Activated CD8-positive, alpha-beta memory T cell treated with anti-CD3 and anti-CD28 coated beads for 48 hours (primary cell): ENCODE measurements at places on chromosomes 13 and 19.
A peak's percentile ranks its signal among the peaks of the same experiment; 100 is the strongest.

GRCh38 chr13:58343076-58343475 lies 711.5 kb downstream of the PCDH17 start:
- DNase-seq = no peak

DNA sequence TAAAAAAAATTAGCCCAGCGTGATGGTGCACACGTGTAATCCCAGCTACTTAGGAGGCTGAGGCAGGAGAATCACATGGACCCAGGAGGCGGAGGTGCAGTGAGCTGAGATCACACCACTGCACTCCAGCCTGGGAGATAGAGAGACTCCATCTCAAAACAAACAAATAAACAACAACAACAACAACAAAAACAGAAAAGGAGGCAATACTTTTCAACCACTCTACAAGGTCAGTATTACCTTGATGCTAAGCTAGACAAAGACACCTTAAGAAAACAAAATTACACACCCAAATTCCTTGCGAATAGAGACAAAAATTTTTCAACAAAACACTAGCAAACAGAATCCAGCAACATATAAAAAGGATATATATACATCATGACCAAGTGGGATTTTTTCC lies 39.7 kb downstream of the PEPD start:
- no peak for DNase-seq

- DNase-seq = no peak
Observed at GRCh38 chr19:30092721-30093569, 150.9 kb downstream of the URI1 start.

- no peak for DNase-seq
Observed at GRCh38 chr19:23410155-23410554, 14.9 kb upstream of the ZNF91 start.

GRCh38 chr19:18390065-18390907 lies 4.3 kb downstream of the GDF15 start:
- no peak for DNase-seq

DNA sequence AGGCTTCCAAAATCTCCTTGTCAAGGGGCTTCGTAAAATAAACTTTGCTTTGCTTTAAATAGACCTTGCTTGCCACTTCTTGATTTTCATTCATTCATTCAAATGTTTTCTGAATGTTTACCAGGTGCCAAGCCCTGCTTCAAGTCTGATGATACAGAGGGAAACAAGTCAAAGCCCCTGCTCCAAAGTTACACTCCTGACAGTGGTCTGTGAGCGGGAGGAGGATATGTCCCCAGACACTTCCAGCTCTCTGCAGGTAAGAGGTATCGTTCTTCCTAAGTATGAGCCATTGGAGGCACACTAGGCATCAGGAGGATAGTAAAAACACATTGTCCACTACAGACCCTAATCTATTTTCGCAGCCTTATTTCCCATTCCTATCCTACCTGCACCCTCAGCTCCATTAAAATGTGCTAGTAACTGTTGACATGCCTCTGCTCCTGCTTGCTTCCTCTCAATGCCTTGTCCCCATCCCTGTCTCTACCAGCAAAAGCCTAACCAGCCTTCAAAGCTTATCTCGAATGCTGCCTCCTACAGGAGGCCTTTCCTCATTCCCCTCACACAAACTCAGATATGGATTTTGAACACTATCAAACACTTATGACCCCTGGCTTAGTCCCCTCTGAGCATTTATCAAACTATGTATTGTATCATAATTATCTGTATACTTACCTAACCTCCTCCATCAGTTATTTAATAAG lies 6.2 kb upstream of the WBP4 start:
- DNase-seq = no peak

- DNase-seq = no peak
Observed at GRCh38 chr19:53131085-53131590, 1.6 kb downstream of the ZNF415 start.

- no peak for DNase-seq
Observed at GRCh38 chr19:58213075-58213369, 15.7 kb upstream of the ZNF544 start.

- DNase-seq = no peak
Observed at GRCh38 chr19:6017576-6017975, 39.6 kb upstream of the RANBP3 start.

DNA sequence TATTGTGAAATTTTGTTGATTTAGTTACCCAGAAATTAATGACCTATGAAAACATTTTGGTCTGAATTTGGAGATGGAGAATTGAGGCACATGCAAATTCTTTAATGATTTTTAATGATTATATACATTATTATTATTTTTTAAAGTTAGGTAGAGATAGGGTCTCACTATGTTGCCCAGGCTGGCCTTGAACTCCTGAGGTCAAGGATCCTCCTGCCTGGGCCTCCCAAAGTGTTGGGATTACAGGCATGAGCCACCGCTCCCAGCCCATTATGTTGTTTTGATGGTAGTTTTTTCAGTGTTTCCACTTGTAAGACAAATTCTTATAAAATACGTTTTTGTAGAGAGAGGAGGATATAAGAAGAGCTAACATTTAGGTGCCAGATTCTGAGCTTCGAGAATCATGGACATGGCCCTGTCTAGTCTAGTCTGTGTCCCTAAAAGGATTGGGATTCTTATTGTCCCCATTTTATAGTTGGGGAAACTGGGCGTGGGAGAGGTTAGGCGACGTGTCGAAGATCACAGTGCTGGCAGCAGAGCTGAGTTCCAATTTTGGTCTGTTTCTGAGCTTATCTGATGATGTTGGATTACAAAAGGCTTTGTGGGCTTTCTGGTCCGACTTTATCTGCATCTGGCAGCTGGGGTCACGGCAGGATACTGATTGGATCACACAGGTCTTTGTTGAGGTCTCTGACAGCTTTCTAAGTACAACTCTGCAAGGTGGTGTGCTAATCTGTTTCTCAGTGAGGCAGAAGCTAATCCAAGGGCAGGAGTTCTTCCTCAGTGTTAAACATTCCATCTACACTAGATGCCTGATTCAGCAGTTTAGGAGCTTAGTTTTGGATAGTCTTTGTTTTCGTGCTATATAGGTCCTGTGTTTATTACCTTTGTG lies 7.5 kb upstream of the WDR88 start:
- DNase-seq = no peak

GRCh38 chr19:34365463-34366401 lies 736 bp downstream of the GPI start:
- DNase-seq = peak; percentile 5

- DNase-seq = no peak
Observed at GRCh38 chr13:98970330-98970729, 7.5 kb downstream of the DOCK9 start.

DNA sequence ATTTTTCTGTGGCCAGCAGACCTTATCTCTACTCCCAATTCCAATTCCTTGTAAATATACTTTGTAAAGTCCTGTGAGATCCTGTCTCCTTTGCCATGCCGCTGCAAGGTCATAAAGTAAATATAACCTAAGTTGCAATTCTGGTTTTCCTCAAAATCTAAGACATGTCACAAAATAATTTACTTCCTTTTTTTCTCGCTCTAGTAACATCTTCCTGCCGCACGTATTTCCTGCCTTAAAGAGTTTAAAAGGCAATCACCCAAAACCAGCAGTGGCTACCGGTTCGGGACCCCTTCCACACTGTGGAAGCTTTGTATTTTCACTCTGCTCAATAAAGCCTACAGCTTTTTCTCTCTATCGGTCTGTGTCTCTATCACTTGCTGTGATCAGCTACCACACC lies 832.0 kb upstream of the SLITRK5 start:
- no peak for DNase-seq

DNA sequence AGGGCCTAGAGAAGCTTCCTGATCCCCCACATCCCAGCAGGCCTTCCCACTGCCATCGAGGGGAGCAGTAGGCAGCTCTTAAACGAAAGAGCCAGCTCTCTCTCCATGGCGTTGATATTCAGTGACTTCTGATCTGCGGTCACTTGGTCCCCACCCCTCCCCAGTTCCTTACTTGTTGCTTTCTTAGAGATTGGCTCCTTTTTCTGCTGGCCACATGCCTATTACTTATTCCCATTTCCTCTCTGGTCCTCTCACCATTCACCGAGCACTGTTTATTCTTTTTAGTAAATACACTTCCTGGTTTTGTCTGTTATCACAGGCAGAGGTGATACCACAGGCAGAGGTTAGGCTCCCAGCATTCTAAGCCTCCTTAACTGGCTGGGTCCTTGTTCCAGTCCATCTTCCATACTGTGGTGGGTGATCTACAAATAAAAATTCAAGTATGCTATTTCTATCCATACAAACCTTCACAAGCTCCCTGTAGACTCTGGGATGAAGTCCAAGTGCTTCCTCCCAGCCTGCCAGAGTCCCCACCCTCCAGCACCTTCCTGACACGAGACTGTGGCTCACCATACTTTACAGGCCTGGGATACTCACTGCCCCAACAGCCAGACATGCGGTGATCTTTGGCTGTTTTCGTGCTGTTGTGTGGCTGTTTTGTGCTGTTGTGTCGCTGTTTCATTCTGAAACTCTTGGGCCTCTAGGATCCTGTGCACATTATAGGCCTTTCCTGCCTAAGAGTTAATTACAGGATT lies 315.9 kb downstream of the ATP8A2 start:
- no peak for DNase-seq

- DNase-seq = no peak
Observed at GRCh38 chr13:101150998-101151397, 265.3 kb downstream of the NALCN start.

GRCh38 chr13:40651866-40652587 lies 14.4 kb downstream of the FOXO1 start:
- no peak for DNase-seq

- no peak for DNase-seq
Observed at GRCh38 chr19:47097396-47098201, 16.0 kb downstream of the ZC3H4 start.

DNA sequence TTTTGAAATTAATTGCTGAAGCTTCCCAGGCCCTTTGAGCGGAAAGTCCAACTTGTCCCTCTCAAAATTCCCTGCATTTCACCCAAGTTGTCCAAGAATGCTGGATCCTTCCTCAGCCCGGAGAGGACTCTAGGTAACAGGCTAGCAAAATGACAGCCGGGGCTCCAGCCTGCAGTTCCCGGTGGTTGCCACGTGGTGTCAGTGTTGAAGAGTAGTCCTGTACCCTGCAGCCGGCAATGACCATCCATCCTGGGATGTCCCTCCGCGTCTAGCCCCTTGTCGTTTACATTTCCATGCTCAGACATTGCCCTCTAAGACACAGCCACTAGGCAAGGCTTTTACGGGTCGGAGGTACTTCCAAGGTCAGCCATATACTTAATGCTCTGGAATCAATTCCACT lies 31.4 kb upstream of the MTIF3 start:
- DNase-seq = peak; percentile 22

GRCh38 chr19:28504139-28504538 lies 708.8 kb downstream of the UQCRFS1 start:
- DNase-seq = no peak
